Activated naive CD4-positive, alpha-beta T cell treated with anti-CD3 and anti-CD28 coated beads, Interleukin-2, amount 10 ng/mL, durations not matched to agents 7 days and 5 days (primary cell): ENCODE measurements at places on chromosomes 13 and 19.
A peak's percentile ranks its signal among the peaks of the same experiment; 100 is the strongest.

DNA sequence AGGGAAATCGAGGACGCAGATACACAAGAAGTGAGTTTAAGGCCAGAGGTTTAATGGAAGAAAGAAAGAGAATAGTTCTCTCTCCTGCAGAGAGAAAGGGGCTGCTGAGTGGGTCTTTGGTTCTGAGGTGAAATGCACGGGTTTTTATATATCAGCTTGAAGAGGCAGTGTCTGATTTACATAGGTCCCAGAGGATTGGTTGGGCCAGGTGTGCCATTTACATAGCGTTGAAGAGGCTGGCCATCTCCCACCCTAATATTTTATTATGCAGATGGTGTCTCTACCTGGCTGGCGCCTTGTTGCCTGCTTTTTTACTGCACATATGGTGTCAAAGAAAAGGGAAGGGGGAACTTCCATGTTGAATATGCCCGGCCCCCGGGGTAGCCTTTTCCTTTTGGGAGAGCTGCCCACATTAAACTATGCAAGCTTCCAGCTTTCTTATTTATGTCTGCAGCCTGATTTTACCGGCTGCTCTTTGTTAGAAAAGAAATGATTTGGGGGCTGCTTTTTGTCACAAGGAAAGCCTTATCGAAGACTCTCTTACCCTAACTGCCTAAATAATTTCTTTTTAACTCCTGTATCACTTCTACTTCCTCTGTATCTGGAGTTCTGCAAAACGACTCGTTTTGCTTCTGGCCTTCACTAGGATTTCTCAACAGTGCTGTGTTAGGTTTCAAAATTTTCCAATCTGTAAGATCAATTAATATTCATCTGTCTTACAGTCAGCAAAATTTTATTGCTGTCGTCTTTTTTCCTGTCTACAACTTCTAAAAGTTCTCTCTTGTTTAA is 268.5 kb downstream of the B3GLCT start:
- DNase-seq = no peak

DNA sequence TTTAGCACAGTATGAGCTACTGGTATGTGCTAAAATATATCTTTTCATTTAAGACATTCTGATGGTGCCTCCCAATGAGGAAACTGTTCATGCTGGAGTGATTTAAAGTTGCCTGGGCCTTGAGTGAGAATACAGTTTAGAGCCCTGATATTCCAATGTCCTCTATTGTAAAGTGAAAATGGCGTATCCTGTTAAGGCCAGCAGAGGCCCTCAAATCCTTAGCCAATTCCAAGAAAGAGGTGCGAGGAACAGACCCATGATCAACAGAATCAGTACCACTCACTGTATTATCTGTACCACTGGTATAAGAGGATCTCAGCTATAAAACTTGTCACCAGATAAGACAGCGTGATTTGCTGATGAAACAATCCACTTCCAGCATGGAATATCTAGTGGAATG is 273.1 kb upstream of the SLITRK5 start:
- no peak for DNase-seq

DNA sequence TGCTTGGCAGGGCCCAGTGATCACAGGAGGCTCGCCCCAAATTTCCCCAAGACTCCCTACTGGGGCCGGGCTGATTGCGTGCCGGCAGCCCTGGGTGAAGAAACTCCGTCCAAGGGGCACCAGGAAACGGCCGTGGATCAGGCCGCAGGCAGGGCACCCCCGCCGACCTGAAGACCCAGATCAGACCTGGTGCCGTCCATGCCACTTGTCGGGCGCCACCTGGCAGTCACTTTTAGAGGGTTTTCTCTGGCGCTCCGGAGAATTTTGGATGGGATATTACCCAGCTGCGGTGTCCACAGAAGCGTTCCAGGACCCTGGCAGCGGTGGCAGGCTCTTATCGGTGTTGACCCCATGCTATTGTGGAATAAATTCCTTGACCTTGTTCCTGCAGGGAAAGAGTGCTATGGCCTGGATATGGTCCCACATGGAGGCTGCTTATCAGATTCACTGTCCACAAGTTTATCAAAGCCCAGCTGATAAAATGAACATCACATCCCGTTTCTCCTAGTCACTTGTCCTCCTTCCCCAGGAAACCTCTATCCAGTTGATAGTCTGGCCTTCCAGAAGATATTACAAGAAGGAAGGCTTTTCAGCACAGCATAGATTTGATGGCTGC is 38.2 kb downstream of the IGFL2 start:
- no peak for DNase-seq

DNA sequence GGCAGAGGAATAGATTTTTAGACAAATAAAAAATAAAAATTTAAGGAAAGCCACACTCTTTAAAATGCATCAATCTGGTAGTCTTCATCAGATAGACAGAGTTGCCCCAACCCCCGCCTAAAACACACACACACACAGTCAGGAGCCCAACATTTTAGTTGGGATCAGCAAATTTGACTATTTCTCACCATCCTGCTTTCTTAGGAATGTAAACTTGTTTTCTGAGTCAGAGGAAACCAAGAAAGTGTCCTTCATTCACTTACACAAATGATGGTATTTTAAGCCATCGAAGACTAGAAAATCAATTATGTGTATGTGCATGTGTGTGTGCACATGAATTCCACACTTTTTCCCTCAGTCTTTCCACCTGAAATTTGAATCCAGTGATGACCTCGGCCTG is 1657.5 kb downstream of the SLITRK1 start:
- DNase-seq = no peak

DNA sequence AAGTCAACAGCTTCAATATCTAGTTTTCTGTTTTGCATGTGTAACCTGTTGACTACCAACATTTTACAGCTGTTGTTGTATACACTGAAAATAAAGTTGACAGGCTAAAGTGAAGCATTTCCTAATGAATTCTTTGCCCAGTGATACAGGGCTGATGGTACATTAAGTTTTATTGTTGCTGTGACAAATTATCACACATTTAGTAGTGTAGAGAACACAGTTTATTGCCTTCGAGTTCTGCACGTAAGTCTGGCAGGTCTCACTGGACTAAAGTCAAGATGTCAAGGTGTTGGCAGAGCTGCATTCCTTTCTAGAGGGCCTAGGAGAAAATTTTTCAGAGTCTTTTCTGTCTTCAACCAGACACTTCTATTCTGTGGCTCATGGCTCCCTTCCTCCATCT is 184.2 kb downstream of the SLITRK6 start:
- DNase-seq = no peak

DNA sequence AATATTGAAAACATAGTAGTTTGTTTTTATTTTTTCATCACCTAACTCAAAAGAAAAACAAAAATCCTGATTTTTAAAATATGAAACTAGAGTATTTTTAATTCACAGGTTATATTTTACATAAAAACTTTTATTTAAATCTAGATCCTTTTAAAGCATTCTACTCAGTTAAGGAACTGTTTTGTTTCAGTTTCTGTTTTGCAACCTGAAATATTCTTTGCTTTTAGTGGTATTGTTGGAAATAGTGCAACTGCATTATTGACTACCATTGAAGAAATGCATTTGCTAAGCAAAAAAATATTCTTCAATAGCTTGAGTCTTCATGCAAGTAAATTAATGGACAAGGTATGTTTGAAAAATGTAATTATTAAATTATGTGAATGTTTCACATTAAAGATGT is 43.8 kb downstream of the COG6 start:
- no peak for DNase-seq

DNA sequence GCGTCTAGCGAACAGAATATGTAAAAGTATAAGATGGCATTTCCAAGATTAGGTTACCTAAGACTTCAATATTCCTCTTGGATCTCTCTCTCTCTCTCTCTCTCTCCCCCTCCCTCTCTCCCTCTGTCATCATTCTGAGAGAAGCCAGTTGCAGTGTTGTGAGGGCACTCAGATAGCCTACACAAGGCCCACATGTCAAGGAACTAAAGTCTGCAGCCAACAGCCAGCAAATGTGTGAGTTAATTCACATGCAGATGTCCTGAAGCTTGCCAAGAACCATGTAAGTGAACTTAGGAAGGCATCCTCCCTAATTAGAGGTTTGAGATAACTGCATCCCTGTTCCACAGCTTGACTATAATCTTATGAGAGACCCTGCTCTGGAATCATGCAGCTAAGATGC is 822.9 kb upstream of the PRR20A start:
- no peak for DNase-seq

- DNase-seq = no peak
These were observed 2.5 kb upstream of the LMTK3 start for GRCh38 chr19:48514123-48514458.

DNA sequence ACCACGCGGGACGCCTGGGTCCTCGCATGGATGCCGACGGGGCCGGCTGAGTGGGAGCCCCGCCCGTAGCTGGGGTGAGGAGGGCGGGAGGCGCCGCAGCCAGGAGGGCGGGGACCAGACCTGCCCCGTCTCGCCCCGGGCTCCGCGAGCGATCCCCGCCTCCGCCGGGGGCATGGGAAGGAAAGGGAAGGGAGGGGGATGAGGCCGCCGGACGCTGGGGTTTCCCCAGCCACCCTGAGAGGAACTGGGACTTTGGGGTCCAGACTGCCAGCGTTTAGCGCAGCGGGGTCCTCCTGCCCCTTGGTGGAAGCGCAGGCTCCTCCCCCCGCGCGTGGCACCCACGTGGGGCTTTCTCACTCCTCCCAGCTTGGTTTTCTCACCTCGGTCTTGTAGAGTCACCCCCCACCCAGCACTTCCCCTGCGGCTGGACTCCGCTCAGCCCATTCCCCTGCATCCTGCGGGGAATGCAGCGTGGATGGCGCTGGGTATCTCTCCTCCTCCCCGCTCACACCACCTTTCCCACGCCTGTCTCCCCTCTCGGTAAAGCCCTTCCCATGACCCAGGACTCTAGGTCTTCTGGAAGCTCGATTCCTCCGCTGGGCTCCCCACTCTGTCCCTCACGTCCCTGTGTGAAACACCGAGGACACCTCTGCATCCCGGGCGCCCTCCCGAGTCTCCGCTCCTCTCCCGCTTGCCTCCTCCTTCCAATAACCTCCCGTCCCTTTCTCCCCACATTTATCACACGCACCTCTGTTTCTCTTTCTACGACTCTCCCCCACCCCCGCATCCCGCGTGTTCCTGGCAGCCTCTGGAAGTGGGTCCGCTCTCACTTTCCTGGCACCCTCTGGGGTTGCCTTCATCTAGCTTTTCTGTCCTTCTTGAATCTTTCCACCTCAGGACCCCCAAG is 2.1 kb downstream of the TGFB1 start:
- peak; percentile 90 for DNase-seq

DNA sequence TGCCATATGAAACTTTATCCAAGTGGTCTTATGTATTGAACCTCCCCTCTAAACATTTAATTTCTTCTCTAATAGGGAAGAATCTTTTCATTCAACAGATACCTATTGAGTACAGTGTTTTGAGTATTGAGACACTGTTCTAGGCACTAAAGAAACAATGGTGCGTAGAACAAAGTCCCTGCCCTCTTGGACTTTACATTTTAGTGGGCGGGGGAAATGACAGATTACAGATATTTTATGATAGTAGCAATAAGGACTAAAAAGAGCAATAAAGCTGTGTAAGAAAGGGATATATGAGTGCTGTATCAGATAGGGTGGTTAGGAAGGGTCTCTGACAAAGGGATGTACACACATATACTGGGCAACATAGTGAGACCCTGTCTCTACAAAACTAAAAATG is 5.4 kb downstream of the NUDT15 start:
- DNase-seq = no peak

DNA sequence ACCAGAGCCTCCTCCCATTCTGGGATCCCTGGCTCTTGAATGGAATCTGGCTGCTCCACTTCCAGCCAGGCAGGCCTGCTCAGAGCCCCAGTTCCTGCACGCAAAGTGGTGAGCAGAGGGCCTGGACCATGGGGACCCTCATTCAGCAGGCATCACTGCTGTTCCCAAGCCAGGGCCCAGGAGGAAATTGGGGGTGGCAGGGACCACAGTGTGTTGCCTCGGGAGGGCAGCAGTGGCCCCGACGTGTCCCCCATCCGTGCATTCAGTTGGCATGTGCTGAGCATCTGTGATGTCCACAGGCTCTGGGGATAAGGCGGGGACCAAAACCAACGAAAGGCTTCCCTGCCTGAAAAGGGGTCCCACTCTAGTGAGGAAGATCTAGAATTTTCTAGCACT is 11.2 kb downstream of the CCDC97 start:
- DNase-seq = no peak

GRCh38 chr19:45118106-45118505 is 25.1 kb downstream of the PPP1R37 start:
- DNase-seq = no peak
